ENCODE measurements at places on chromosomes 12 and 14.

GRCh38 chr14:52248057-52248456 lies 19.4 kb upstream of the PTGDR start:
- no peak for DNase-seq

GRCh38 chr12:115118177-115118724 lies 434.3 kb upstream of the TBX3 start:
- no peak for DNase-seq

GRCh38 chr12:39780913-39781446 lies 161.4 kb upstream of the ABCD2 start:
- no peak for DNase-seq

GRCh38 chr14:51881636-51882035 lies 21.2 kb downstream of the GNG2 start:
- no peak for DNase-seq

DNA sequence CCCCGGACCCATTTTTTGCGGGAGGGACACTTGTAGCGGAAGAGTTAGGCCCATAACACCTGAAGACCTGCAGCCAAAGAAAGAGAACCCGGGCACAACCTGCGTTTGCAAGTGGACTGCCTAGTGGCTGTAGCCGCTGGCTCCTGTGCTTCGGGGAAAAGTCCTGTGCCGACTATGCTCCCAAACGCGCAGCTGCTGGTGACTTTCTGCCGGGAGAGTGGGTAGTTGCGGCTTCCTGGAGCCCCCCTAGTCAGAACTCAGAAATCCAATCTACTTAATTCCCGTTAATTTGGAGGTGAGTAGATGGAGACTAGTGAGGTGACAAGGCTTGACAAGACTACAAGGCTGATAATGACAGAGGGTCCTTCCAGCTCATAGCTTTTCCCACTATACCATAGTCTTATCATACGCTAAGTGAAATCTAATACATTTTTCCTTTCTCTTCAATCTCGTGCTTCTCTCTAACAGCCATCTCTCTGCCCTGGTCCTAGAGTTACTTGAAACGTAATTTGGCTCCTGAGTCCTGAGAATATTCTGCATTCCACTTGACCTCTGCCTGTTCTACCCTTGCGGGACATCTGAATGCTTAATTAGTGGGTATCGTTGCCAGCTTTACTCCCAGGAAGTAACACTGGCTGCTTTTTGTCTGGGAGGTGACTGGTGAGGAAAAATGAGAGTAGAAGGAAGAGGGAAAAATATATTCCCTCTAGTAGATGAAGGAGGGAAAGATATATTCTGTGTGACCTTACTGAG lies 556 bp downstream of the MTHFD1 start:
- DNase-seq = no peak

DNA sequence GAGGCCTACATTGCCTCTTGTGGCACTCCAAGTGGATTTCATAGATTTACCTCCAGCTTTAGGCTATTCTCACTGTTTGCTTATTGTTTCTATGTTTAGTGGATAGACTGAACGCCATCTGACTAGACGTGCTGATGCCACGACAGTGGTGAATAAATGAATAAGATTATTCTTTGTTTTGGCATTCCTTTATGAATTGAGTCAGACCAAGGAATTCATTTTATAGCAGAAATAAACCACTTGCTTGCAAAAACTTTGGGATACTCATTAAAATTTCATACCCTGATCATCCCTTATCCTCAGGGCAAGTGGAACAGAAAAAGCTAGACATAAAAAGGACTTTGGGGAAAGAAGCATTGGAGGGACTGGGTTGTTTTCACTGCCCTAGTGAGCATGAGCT lies 71.7 kb upstream of the FERMT2 start:
- DNase-seq = no peak

DNA sequence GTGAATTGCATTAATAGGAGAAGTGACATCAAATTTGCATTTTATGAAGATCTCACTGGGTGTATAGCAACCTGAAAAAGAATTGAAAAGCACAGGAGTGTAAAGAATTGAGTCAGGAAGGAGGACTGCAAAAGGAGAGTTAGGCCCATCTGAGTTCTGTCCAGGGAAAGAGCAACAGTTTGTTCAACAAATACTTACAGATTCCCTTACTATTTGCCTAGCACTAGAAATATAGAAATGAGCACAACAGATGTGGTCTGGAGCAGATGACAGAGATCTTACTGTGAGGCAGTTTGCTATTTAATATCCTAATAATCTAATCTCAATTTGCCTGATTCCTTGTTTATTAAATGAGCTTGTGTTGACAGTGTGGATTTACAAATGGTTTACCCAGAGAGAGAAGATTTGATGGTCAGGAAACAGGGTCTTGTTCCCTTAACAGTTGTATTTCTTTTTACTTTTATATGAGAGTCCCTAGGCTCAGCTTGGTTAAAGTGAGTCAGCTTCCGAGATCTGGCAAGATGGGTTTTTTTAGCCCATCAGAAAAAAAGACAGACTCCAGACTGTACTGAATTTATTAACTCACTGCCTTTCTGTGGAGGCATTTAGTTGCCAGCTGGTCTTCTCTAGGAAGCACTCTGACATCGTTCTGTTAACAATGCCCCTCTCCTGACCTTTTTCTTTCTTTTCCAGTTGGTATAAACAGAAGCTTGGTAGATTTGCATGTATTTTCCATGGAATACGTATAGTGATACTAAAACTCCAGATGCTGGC lies 229.7 kb downstream of the TTC6 start:
- no peak for DNase-seq

DNA sequence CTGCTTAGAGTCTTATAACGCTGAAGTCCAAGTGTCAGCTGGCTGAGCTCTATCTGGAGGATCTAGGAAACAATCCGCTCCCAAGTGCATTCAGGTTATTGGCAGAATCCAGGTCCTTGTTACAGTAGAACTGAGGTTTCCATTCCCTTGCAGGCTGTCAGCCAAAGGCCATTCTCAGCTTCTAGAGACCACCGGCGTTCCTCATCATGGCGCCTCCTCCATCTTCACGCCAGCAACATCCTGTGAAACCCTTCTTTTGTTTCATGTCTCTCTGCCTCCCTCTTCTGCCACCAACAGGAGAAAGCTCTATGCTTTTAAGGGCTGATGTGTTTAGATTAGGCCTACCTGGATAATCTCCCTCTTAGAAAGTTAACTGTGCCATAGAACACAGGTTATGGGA lies 133.0 kb upstream of the RASSF8 start:
- DNase-seq = no peak

GRCh38 chr12:114611145-114612018 lies 72.6 kb downstream of the TBX3 start:
- DNase-seq = no peak

GRCh38 chr12:65278576-65279368 lies at the start of gene MSRB3:
Gene MSRB3, plus strand, starts transcription at chr12:65278683. Its CDS starts 29,897 bp downstream, at chr12:65308580.
- DNase-seq = peak; percentile 13

GRCh38 chr12:118544569-118544968 lies 168.2 kb downstream of the SUDS3 start:
- no peak for DNase-seq

DNA sequence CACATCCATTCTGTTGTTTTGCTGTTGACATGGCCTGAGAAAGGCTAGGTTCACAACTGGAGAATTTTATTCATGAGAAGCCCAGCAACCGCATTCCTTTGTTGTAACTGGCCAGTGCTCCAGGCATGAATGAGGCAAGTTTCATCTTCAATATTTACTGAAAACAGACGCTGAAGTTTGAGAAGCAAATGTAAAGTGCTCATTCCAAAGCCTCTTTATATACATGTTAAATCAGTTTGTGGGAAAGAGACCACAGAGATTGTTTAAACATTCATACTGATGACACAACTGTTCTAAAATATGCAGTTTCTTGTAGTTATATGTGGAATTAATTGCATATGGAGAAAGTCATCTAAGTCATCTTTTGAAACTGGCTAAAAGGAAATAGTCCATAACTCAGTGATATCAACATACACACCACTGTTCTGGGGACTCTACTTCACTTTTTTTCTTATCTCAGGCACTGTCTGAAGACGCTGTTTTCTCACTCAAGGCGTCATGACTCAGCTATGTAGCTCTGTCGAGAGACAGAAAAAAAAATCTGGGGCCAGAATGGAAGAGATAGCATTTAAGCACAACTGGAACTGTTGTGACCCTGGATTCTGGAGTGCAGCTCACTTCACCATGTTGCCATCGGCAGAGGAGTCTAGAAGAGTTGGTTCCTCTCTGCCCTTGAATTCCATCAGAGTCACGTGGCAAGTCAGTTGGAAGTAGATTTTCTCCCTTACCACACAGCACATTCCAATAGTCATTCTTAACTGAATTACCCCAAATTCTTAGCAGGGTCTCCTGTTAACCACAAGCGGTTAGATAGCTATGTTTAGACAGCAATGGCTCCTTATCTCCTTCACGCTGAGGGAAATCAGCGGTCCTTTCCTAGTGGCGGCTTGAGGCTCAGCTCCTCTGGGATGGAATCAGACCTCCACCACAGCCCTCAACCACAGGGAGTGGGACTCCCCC lies 258.4 kb upstream of the HMGA2 start:
- DNase-seq = peak; percentile 75

GRCh38 chr12:97951717-97952116 lies 489.1 kb downstream of the RMST start:
- DNase-seq = no peak

DNA sequence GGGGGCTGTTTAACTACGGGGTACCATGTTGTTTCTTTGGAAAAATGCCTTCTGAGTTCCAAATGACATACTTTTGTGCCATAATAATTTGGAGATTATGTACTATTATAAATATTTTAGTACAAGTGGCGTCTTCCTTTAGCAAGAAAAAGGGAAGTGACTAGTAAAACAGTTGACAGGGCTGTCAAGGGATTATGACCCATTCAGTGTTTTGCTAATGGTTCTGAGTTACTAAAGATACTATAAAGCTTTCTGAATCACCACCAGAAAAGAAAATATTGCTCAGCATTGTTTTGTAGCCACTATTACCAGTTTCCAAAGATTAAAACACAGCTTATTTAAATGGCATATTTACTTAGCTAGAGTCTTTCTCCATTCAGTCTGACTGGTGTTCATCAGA lies 334.9 kb downstream of the SNAPC1 start:
- no peak for DNase-seq

- DNase-seq = peak; percentile 83
Observed at GRCh38 chr12:47904713-47905709, at the start of gene VDR. Gene VDR, minus strand, starts transcription at chr12:47904994. Its CDS starts 25,881 bp downstream, at chr12:47879113.

- DNase-seq = no peak
Observed at GRCh38 chr12:82638324-82638723, 48.4 kb upstream of the TMTC2 start.

GRCh38 chr12:11746024-11746771 lies 96.7 kb downstream of the ETV6 start:
- peak; percentile 87 for DNase-seq

DNA sequence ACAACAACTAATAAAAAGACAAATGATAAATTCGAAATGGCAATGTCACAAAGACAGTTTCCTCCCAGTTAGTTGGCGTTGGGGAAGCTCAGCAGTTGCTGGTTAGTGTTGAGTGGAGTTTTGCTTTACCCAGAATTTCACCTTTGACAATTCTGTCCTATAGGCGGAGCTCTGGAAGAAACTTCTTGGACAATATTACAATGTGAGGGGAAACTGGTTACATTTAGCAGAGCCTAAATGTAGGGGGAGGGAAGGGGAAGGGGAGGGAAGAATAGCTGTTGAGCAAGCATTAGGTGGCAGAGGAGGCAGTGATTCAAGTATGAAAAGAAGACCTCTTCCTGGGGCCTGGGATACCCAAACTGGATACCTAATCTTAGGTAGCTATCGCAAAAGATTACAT lies 51.4 kb downstream of the BDKRB1 start:
- no peak for DNase-seq

- no peak for DNase-seq
Observed at GRCh38 chr12:118436986-118437385, 60.6 kb downstream of the SUDS3 start.

Data from hematopoietic multipotent progenitor cell treated with erythropoietin and hydrocortisone succinate and interleukin-3 and kit ligand, for 8 days (in vitro differentiated cells).